Stimulated activated CD4-positive, alpha-beta T cell treated with anti-CD3 and anti-CD28 coated beads, Interleukin-1b, Interleukin-23, amount 100 ng/mL, for 48 hours (primary cell): ENCODE measurements at places on chromosomes 7 and 10.

- no peak for DNase-seq
These were observed 188.5 kb upstream of the SHH start for GRCh38 chr7:156000601-156001396.

DNA sequence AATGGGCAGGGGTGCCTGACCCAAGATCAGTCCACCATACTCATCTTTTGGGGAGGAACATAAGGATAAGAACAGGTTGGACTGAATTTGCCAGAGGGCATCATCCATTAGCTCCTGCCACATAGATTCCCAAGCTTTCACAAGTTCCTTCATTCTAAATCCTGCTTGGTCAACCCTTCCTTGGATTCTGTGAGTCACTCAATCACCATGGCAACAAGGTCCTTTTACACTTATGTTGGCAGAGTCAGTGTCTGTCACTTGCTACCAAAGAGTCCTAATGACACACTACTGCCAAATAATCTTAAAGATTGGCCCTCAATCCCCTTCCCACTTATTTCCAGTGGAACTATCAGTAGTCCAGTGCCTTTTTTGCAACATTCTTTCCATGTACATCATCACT is 5.0 kb upstream of the LGI1 start:
- no peak for DNase-seq

- DNase-seq = no peak
These were observed 28.1 kb downstream of the CLIP2 start for GRCh38 chr7:74317146-74317782.

DNA sequence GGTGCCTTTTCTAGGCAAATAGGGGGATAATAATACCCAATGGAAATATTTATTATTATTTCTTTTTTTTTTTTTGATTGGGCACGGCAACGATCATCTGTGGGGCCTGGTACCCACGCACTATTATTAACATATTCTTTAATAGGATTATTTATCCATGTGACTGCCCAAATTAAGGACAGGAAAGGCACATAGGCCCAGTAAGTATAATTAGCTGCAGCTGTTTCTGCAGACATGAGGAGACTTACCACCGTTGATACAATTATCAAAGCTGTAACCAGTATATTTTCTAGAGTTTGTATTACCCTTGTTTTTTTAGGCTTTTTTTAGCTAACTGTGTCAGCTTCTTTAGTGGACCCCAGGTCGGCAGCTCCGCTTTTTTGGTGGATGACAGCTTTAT is 25.2 kb upstream of the GUSB start:
- no peak for DNase-seq

- no peak for DNase-seq
These were observed 59.6 kb downstream of the RELN start for GRCh38 chr7:103929901-103930311.

DNA sequence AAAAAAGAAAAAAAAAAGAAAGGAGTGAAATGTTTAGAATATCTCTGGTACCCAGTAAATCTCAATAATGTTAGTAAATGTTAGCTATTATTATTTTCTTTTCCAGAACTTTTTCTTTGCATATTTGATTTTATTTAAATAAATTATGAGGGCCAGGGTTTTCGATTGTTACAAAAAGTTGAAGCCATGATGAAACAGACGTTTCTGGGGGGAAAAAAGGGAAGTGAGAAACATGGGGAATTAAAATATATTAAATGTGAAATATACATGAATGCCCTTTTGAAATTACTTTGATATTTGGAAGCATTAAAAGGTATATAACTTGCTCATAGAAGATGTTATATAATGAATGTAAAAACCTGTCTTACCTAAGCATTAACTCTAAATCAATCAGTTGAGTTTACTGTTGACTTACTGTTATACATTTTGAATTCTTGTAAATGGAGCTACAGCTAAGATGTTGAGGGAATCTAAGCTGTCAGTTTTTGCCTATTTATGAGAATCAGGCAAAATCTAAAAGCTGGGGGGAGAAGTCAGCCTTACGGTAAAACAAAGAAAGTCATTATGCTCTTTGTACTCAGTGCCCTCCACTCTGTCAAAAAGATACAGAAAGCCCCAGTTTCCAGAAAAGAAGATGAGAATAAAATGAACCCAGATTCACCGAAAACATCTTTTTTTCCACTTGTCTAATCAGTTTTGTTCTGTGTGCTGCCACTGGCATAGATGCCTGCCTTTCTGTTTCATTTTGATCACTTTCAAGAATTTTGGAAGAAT is 30.0 kb upstream of the KDM7A start:
- no peak for DNase-seq
